SK-N-SH treated with all-trans-retinoic acid at 6 μM for 48 hours (cell line): ENCODE measurements at places on chromosomes 12 and 14.

GRCh38 chr12:106149096-106149784 lies 10.5 kb upstream of the NUAK1 start:
- peak; percentile 77 for ATAC-seq

GRCh38 chr12:92737855-92738850 lies 35.4 kb downstream of the PLEKHG7 start:
- ATAC-seq = no peak

GRCh38 chr12:25929142-25929541 lies 29.3 kb upstream of the RASSF8 start:
- ATAC-seq = no peak

GRCh38 chr12:64876388-64877071 lies 52.1 kb downstream of the TBC1D30 start:
- ATAC-seq = no peak

- ATAC-seq = peak; percentile 92
Measured at GRCh38 chr12:8544295-8544694, 3.6 kb upstream of the CLEC4E start.

DNA sequence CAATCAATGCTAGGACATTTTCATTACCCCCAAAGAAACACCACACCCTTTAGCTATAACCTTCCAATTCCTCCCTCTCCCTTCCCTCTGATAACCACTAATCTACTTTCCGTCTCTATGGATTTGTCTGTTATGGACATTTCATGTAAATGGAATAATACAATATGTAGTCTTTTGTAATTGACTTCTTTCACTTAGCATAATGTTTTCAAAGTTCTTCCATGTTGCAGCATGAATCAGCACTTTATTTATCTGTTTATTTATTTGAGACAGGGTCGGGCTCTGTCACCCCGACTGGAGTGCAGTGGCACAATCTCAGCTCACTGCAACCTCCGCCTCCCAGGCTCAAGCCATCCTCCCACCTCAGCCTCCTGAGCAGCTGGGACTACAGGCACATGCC lies 1.2 kb upstream of the RBM19 start:
- ATAC-seq = no peak

DNA sequence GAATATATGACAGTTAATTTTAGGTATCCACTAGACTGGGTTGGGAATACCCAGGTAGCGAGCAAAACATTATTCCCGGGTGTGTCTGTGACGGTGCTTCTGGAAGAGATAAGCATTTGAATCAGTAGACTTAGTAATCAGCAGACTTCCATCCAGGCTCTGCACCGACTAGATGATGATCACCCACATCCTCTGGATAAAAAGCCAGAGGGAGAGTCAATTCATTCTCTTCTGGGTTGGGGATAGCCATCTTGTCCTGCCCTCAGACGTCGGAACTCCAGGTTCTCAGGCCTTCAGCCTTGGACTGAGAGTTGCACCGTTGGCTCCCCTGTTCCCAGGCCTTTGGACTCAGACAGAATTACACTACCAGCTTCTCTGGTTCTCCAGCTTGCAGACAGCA lies 168.0 kb downstream of the PHLDA1 start:
- ATAC-seq = peak; percentile 22; the same call in 2 of the 3 replicates

DNA sequence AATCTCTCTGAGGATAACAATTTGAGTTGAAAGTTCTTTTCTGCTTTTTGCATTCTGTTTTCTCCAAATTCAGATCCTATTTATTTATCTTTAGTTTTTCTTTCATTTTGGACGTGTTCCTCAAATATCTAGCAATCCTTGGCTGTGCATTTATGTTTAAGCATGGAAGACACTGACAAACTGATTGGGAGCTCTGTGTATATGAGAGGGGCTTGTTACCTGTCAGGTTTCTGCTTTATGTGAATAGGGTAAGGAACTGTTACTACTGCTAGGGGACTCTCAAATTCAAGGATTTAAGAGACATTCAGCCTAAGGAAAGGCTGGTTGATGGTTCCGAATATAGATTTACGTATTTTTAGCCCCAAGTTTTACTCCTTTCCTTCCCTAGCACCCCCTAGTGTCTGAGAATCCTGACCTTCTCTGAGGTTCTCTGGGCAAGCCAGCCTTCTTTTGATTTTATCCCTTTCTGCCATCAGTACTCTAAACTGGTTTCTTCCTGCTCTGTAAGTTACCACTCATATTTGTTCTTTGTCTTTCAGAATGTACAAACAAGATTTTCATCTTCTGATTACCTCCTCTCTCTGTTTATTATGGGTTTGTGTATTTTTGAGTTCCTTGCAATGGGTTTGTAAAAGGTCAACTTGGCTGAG lies 30.5 kb downstream of the YLPM1 start:
- ATAC-seq = peak; percentile 45

DNA sequence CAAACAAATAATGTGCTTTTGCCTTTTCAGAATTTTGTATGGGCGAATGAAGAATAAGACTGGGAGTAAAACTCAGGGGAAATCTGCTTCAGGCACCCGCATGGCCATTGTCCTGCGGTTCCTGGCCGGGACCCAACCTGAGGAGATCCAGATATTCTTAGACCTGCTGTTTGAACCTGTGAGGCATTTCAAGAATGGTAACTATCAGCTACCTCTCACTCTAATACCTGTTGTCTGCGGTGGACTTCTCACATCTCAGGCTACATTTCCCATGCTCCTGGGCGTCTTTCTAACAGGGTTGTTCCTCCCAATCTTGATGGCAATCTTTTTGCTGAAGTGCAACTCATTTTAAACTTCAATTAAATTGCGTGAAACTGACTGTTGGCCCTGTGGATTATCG lies 47.1 kb downstream of the UTP20 start:
- ATAC-seq = no peak

DNA sequence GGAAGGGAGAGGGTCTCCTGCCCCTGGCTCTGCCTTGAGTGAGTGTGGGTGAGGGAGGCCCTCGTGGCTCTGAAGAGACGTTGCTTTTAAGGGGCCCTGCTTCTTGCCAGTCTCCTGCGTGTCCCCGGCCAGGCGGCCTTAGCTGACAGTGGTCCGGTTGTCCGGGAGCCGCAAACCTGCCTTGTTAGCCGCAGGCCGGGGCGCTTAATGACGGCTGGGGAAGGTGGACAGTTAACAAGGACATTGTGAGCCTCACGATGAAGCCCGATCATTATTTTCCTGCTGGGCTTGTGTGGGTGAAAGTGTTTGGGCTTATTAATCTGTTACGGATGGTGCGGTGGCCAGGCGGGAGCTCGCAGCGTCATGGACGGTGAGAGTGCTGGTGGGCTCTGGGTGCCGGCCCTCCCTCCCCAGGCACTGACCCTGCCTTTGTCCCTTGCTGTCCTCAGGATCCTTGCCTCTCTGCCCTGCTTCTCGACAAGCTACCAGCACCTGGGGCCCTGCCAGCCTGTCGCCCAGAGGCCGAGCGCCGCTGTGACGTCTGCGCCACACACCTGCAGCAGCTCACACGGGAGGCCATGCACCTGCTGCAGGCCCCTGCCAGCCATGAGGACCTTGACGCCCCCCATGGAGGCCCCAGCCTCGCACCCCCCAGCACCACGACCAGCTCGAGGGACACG lies 13.3 kb downstream of the KIF26A start:
- no peak for ATAC-seq

- ATAC-seq = no peak
Measured at GRCh38 chr12:54936736-54937135, 47.8 kb downstream of the TESPA1 start.

GRCh38 chr12:45077251-45077650 lies 26.4 kb upstream of the DBX2 start:
- ATAC-seq = no peak

- ATAC-seq = no peak
Measured at GRCh38 chr12:89690925-89691324, 17.7 kb downstream of the ATP2B1 start.

- ATAC-seq = peak; percentile 79
Measured at GRCh38 chr12:65891987-65892481, 67.8 kb downstream of the HMGA2 start.

DNA sequence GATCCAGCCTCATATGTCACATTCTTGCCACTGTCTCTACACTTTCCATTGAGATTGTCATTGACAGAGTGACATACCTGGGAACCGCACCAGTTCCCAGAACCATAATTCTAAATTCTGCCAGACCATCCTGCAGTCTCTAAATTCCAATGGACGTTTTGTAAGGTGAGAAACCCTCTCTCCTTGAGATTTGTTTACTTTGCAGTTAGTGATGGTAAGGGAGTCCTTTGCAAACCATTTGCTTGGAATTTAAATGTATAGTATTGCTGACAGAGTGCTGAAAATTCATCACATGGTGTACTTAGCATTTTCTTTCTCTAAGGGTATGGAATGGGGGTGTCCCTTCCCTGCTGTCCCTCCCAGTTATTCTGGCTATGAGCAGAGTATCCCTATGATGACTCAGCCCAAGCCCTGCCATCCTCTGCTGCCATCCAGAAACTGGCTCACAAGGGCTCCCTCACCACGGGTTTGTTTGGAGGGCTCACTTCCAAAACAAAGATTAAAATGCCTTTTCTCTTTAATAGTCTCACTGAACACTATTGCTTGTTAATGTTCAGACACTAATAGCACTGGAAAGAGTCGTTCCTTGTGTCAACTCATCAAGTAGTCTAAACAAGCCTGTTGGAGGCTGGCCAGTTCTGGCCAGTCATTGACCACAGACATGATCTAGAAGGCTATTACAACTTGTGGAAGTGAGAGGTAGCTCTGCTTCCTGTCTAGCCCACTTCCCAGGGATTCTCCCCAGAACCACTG lies 129.0 kb upstream of the HMGA2 start:
- peak; percentile 92 for ATAC-seq

- ATAC-seq = no peak
Measured at GRCh38 chr14:81625343-81625742, 91.7 kb upstream of the SEL1L start.

DNA sequence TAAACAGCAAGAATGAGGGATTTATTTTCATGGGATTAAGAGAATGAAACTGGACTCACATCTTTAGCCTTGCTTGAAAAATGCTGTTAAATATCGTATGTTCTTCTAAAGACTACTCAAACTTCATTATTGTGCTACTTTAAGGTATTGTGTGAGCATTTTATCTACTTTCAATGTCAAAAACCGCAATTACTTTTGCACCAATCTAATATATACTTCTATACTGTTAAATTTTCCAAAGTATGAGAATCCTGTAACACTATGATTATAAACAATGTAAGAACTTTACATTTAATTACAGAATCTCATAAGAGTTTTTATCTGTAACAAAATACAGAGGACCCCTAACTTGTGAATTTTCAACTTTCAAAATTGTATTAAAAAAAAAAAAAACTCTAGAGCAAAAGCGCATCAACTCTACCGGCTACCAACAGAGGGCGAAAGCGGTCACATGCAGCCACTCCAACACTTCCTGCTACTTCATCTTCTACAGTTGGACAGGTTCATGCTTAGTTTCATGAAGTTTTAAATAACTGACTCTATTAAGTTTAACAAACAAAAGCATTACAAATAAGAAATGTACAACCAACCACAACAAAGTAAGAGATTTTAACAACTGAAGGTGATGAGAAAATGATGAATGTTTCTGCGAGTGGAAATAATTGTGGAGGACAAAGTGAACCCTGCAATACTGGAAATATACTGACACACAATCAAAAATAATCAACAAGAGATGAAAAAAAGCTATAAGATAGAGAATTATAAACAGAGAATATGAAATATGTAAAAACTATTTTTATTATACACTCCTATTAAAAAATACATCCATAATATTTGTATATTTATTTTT lies 210.9 kb downstream of the MED13L start:
- peak; percentile 70 for ATAC-seq

DNA sequence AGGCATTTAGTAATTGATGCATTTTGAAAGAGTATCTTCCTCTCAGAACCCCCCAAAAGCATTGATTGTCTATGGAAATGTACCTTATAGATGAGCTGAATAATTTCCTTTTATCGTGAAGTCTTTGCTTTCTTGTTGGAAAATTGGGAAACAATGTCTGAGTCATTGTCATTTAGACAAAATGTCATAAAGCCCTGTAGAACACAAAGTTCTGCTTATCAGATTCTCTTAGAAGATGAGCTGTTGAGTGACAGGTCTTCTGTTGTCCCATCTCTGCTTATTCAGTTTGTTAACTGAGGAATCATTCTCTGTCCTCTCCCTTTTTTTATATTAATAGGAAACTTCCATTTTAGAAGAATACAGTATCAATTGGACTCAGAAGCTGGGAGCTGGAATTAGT lies 22.9 kb downstream of the MAPKAPK5 start:
- ATAC-seq = no peak

DNA sequence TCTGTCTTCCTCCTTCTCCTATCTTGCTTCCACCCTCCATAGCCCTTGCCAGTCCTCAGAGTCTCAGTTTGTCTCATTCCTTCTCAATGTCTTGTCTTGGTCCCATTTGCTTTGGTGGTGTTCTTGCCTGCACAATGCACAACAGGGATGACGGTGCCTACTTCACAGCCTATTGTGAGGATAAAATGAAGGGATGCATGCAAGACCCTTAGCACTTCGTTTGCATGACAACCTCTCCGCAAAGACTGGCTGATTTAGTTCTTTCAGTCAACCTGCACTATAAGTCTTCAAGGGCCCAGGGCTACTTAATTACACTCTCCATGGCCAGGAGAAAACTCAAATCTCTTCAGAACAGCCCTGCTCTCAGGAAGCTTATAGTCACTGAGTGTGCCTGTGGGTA lies 8.5 kb downstream of the SELPLG start:
- ATAC-seq = no peak

- no peak for ATAC-seq
Measured at GRCh38 chr14:41549821-41550607, 56.7 kb upstream of the LRFN5 start.

- no peak for ATAC-seq
Measured at GRCh38 chr12:27226407-27226929, 17.6 kb upstream of the STK38L start.

DNA sequence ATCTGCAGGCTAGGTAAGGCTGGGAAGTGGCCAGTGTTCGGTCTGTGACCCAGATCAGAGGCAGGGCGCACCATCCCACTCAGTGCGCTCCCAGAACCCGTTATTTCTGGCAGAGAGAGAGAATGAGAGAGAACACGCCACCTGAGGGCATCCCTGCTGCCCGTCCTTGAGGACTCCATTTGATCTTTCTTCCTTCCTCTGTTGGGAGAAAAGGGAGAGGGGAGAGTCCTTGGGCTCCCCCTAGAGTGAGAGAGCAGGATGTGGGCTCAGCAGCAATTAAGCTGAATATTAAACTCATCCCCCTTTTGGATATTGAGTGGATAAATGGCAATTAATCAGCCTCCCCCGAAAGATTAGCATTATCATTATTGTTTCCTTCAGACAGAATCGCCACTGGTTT lies 70.6 kb downstream of the IFT43 start:
- peak; percentile 57; the same call in 2 of the 3 replicates for ATAC-seq

GRCh38 chr12:51432921-51433320 lies 8.3 kb downstream of the SLC4A8 start:
- no peak for ATAC-seq

DNA sequence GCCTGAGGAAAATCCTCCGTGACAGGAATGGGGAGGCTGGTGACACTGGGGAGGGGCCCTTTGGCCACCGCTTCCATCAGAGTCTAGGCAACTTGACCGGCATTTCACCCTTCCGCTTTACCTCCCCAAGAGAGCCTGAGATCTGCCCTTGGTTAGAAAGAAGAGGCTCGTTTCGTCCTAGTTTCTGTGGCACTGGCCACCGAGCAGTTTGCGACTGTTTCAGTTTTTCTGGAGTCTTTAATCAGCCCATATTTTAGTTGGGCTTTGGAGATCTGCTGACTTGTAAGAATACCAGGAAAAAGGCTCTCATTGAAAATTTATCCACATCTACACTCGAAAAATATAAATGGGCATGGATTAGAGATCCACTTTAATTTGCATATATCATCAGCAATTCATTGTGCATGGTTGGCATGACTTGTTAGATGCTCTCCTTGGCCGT lies 414 bp upstream of the ANKS1B start:
- peak; percentile 68 for ATAC-seq

GRCh38 chr12:65754744-65755595 lies 69.3 kb upstream of the HMGA2 start:
- ATAC-seq = no peak
